ENCODE measurements at places on chromosomes 1 and 21.

- H3K27me3 ChIP-seq, result no peaks in the 10 kb centered on the region
- H3K36me3 ChIP-seq, result peaks cover 7% of the 10 kb centered on the region
- H3K4me1 ChIP-seq, result peaks cover 7% of the 10 kb centered on the region
- DNase-seq, result no peak
- no peak overlapping the region for H3K4me3 ChIP-seq
Measured at GRCh38 chr1:205240118-205240517, 12.4 kb downstream of the TMCC2 start.

- H3K4me3 ChIP-seq, result no peak overlapping the region
- H3K4me1 ChIP-seq, result peaks cover 25% of the 10 kb centered on the region
- no peaks in the 10 kb centered on the region for H3K27me3 ChIP-seq
- H3K27ac ChIP-seq, result no peak overlapping the region
- no peaks in the 10 kb centered on the region for H3K36me3 ChIP-seq
Measured at GRCh38 chr1:167249702-167250101, 29.0 kb downstream of the POU2F1 start.

DNA sequence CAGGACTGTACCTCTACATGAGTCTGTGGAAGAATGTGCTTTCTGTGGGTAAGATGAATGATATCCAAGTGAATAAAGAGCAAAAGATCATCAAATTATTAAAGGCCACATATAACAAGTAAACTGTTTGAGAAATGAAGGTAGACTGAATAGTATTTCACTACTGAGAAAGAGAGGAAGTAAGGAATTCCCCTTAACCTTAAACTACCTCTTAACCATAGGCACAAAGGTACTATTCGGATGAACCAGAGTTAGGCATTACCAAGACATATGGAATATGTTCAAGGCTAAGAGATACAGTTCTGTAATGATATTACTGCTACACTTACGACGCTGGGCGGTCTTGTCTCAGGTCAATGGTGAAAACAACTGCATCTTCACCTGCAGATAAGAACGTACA, 25.5 kb downstream of the DCAF8 start:
- no peak overlapping the region for H3K27ac ChIP-seq
- H3K27me3 ChIP-seq, result no peaks in the 10 kb centered on the region
- no peaks in the 10 kb centered on the region for H3K4me1 ChIP-seq
- no peak for DNase-seq
- peaks cover 27% of the 10 kb centered on the region for H3K36me3 ChIP-seq

- no peak overlapping the region for H3K27ac ChIP-seq
- peaks cover 14% of the 10 kb centered on the region for H3K4me1 ChIP-seq
- peaks cover 40% of the 10 kb centered on the region for H3K27me3 ChIP-seq
- H3K36me3 ChIP-seq, result no peaks in the 10 kb centered on the region
Measured at GRCh38 chr1:110672001-110672752, 2.6 kb downstream of the KCNA3 start.

DNA sequence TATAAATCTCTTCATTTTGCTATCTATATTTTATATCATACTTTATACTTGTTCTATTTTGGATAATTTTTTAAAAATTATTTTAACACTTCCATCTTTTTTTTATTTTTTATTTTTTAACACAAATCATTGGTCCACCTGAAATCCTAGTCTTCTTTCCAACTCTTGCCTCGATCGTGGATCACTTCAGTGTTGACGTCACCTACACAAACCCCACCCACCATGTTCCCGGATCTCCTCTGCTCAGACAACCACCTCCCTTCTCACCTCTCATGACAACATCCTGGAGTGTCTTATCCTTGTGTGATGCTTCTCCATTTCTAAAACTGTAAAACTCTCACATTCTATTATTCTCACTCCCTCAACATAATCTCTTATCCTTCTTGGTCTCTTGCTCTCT, 34.1 kb upstream of the BTG3 start:
- no peaks in the 10 kb centered on the region for H3K36me3 ChIP-seq
- DNase-seq, result no peak
- no peaks in the 10 kb centered on the region for H3K4me1 ChIP-seq

DNA sequence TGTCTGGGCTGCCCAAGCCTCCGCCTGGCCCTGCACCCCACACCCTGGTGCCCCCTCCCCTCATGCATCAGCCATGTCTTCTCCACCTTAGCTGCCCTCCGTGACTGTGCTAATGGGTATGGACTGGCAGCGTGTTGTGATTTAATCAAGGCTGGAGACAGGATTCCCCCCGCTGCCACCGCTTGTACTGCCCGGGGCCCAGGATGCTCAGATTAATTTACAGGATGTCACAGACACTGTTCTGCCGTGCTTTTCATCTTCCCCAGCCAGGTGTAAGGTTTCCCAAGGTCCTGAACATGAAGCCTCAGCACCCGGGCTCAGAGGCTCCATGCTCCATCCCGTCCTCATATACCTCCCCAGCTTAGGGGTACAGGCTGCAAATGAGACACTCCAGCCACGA, 66.3 kb downstream of the TAS1R2 start:
- H3K27me3 ChIP-seq, result peaks cover 6% of the 10 kb centered on the region
- no peak for DNase-seq
- no peaks in the 10 kb centered on the region for H3K4me1 ChIP-seq
- H3K4me3 ChIP-seq, result no peak overlapping the region

- H3K36me3 ChIP-seq, result no peaks in the 10 kb centered on the region
- H3K4me1 ChIP-seq, result no peaks in the 10 kb centered on the region
- H3K27ac ChIP-seq, result no peak overlapping the region
- no peak overlapping the region for H3K4me3 ChIP-seq
- H3K27me3 ChIP-seq, result peaks cover 11% of the 10 kb centered on the region
Measured at GRCh38 chr1:29772584-29773100, 536.3 kb downstream of the PTPRU start.

GRCh38 chr1:106651028-106651762, 405.3 kb upstream of the PRMT6 start:
- H3K4me1 ChIP-seq, result no peaks in the 10 kb centered on the region
- H3K4me3 ChIP-seq, result no peak overlapping the region
- H3K27me3 ChIP-seq, result no peaks in the 10 kb centered on the region
- no peak overlapping the region for H3K27ac ChIP-seq
- no peaks in the 10 kb centered on the region for H3K36me3 ChIP-seq

DNA sequence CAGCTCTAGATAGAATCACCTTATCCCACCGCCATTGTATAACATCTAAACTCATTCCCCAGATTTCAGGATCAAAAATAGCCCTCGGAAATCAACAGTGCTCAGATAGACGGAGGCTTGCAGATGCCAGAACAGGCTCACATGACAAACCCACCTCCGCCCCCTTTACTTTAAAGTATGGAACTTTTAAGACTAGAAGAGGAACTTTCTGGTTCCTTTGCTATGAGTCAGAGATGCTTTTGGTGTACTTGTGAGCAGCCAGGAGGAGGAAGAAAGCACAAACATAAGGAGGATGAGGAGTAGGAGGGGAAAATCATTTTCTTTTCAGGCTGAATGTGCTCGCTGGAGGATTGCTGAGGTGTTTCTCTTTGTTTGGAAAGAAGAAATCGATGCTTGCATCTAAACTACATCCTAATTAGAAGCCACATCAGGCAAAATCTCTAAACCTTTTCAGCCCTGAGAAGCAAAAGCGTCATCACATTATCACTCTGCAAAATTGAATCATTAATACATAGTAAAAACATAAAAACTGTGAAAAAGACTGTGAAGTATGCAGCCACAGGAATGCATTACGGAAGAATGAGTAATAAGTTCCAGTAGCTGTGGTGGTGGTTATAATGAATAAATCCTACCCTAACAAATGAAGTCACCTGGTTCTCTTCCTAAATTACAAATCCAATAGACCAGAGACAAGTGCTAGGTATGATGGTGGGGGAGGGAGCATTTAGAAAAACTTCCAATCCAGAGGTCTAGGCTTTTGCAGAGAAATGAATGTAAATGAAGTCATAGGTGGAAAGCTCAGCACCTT, 251.3 kb downstream of the KCNH1 start:
- H3K4me3 ChIP-seq, result no peak overlapping the region
- H3K27ac ChIP-seq, result no peak overlapping the region
- no peaks in the 10 kb centered on the region for H3K27me3 ChIP-seq

- no peak for DNase-seq
- H3K27me3 ChIP-seq, result no peaks in the 10 kb centered on the region
- no peaks in the 10 kb centered on the region for H3K36me3 ChIP-seq
- no peaks in the 10 kb centered on the region for H3K4me1 ChIP-seq
- no peak overlapping the region for H3K27ac ChIP-seq
Measured at GRCh38 chr1:245485996-245486395, 331.2 kb downstream of the KIF26B start.

GRCh38 chr1:169785267-169785666, 9.4 kb downstream of the METTL18 start:
- no peaks in the 10 kb centered on the region for H3K4me1 ChIP-seq
- no peak overlapping the region for H3K27ac ChIP-seq

DNA sequence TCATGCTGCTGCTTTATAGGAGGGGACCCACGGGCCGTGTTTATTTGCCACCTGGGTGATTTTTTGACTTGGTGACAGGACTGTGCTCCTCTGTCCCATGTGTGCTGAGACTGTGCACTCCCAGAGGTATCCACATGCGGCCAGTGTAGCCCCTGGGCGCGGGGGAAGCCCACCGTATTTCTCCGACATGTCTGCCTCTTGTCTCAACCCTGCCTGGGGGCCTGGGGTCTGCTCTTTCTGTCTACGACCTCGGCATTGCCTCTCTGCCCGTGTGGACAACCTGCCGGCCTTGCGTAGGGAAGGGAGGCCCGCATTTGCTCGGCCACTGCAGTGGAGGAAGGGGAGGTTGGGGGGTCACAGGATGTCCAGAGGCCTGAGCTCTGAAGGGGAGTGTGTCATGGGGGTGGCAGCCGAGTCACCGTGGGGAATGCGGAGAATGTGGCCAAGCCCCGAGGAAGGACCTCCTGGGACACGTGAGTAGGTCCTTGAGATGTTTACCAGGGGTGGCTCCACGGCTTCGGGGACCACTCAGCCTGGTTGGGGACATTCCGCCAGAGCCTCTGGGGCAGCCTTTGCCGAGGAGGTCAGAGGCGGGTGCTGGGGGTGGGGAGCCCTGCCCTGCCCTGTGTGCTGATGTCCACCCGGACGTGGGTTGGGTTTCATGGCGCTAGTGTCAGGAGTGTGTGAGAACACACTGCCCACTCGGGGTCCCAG, 11.0 kb downstream of the PRKCZ start:
- H3K4me1 ChIP-seq, result no peaks in the 10 kb centered on the region
- peaks cover 11% of the 10 kb centered on the region for H3K27me3 ChIP-seq
- no peaks in the 10 kb centered on the region for H3K36me3 ChIP-seq

GRCh38 chr1:214419650-214420049, 131.8 kb downstream of the PTPN14 start:
- H3K4me3 ChIP-seq, result no peak overlapping the region
- no peaks in the 10 kb centered on the region for H3K36me3 ChIP-seq
- H3K27me3 ChIP-seq, result no peaks in the 10 kb centered on the region
- H3K27ac ChIP-seq, result peak overlapping the region; percentile 74
- DNase-seq, result no peak

GRCh38 chr1:84997667-84998600, 1.0 kb upstream of the MCOLN2 start:
- peaks cover 21% of the 10 kb centered on the region for H3K27me3 ChIP-seq
- H3K4me3 ChIP-seq, result peak overlapping the region; percentile 59
- H3K27ac ChIP-seq, result no peak overlapping the region
- H3K4me1 ChIP-seq, result peaks cover 25% of the 10 kb centered on the region

GRCh38 chr1:155966135-155966534, 12.2 kb downstream of the ARHGEF2 start:
- peaks cover 64% of the 10 kb centered on the region for H3K4me1 ChIP-seq
- H3K27me3 ChIP-seq, result no peaks in the 10 kb centered on the region
- H3K36me3 ChIP-seq, result peaks cover 55% of the 10 kb centered on the region
- H3K4me3 ChIP-seq, result no peak overlapping the region
- H3K27ac ChIP-seq, result peak overlapping the region; percentile 72
